Tibial artery (tissue), 4 donors: ENCODE measurements at places on chromosomes 5 and 9.

GRCh38 chr9:10612641-10613398, at the start of gene PTPRD:
Gene PTPRD (minus strand): TSS chr9:10613002.
- DNase-seq: no peak

DNA sequence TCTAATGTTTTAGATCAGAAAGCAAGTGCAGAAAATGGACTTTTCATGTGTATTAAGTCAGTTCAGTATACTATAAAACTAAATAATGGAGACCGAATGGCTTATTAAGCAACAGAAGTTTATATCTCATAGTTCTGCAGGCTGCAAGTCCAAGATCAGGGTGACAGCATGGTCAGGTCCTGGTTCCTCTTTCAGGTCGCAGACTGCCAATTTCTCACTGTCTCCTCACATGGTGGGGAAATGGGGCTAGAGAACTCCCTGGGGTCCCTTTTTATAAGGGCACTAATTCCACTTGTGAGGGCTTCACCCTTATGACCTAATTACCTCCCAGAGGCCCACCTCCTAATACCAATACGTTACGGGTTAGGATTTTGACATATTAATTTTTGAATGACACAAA, 48.7 kb downstream of the RICTOR start:
- no peak for DNase-seq

DNA sequence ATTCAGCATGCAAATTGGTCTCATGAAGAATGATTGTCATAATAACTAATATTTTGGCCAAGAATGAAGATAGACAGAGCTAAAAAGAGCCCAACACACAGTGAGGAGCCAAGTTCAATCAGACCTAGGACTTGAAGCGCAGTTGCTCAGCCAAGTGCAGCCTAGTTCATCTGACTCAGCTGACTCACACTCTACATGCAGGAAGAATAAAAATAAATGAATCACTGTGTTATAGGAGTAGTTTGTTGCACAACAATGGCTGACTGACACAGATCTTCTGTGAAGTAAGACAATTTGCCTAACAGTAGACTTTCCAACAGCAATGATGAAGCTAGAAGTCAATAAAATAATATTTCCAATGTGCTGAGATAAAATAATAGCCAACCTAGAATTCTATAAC, 261.5 kb downstream of the CEMIP2 start:
- DNase-seq: no peak

DNA sequence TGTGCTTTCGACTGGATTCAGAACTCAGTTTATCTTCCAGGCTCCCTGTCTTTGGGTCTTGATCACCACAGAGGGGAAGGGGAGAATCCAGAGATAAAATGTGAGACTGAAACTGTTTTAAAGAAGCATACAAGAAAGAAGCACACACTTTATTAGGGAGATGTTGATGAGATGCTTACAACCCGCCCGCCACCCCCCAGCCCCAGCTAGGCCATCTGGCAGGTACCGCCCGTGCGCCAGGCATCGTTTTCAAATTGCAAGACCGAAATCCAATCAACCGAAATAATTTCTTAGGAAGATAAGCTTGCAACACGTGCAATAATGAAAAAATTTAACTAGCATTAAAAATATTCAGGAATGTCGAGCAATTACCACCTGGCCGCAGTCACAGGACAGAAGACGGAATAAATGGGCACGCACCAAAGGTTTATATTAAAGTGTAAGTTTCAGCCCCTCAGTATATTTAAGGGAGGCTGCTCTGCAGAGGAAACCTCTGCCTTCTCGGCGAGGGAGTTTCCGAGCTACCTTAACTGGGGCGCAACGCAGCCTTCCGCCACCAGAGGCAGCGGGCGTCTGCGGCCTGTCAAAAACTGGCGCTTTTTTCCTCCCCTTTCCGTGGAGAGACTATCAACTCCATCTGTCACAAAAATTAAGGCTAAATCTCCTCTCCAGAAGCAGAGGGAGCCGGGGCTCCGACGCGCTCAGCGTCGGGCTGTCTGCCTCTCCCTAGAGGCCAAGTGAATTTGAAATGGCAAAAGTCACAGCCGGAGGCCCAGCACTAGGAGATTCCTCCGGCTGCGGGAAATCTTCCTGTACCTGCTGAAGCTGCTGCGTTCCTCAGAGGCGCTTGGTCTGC, 996 bp upstream of the GAS1 start:
- DNase-seq: peak; percentile 89

DNA sequence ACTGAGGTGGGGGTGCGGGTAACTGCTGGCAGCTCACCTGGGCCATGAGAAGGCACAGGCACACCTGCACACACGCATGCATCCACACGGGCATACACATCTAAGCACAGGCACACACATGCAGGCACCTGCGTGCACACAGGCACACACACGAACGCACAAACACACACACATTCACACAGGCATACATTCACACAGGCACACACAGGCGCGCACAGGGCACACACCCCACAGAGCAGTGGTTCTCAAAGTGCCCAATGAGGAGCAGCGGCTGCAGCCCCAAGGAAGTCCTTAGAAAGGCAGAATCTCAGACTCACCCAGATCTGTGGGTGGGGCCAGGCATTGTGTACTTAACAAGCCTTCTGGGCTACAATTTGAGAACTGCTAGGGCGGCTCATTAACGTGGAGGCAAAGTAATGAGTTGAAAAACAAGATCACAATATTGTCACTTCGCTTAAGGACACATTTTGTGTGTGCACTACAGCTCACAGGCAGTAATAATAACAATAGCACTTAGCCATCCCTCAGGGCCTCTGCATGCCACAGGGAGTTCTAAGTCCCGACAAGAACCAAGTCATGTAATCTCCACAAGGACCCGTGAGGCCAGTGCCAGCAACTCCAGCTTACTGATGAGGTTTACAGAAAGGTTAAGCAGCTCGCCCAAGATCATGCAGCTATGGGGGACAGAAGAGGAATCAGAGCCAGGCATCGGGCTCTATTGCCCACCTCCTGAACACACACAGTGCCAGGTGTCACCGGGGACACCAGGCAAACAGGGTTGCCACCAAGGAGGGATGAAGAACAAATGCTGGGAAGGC, 91.6 kb downstream of the ROR2 start:
- no peak for DNase-seq

- DNase-seq: no peak
Observed at GRCh38 chr5:96112123-96112670, 150.5 kb upstream of the ELL2 start.

DNA sequence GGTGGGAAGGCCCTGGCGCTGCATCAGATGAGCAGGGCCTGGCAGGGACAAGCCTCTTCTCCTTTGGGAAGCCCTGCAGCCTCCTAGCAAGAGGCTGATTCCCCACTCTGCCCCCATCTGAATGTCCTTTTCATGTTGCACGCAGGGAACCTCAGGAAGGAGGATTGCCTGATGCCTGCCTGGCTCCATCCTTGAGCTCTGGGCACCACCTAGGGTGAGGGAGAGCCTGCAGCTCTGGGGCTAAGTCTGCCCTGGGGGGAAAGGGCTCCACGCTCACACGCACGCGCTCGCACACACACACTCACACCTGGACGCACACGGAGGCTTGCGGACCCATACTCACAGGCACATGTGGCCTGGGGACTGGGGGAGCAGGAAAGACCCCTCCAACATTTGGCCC, 86.6 kb downstream of the LMX1B start:
- DNase-seq: no peak

DNA sequence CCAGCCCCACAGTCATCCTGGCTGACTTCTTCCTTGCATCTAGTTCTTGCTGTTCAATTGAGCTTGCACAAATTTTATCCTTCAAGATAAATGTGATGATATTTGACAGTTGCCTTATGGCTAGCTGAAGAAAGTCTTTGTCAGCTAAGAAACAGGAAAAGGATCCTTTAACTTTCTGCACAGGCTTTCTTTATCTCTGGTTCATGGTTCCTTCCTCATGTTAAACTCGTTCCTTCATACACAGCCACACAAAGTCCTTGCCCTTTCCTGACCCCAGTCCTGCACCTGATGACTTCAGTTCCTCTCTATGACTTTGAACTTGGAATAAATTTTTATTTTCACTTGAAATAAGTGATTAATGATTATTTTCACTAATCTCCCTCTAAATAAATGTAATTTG, 132.5 kb upstream of the PRSS3 start:
- no peak for DNase-seq

GRCh38 chr5:95374061-95374460, 17.1 kb upstream of the FAM81B start:
- no peak for DNase-seq

- no peak for DNase-seq
Observed at GRCh38 chr9:19989213-19989612, 200.4 kb upstream of the SLC24A2 start.

GRCh38 chr9:77834898-77835488, 186.9 kb upstream of the GNA14 start:
- no peak for DNase-seq

DNA sequence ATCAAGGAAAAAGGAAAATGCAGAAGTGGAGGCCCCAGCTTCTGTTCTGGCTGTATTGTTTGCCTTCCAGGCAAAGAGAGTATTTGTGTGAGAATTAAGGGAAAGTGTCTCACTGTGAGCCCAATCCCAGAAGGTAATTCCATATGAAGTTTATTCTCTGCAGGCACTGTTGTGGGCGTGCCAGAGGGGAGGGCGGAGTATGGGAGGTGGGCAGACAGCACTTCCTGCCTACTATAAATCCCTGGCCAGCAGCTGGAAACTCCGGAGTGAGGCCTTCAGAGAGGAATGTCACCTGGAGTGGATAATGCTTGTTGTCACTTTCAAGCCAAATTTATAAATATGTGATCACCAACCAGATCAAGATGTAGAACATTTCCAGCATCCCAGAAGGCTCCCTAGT, 209.5 kb downstream of the ARHGAP26 start:
- no peak for DNase-seq

DNA sequence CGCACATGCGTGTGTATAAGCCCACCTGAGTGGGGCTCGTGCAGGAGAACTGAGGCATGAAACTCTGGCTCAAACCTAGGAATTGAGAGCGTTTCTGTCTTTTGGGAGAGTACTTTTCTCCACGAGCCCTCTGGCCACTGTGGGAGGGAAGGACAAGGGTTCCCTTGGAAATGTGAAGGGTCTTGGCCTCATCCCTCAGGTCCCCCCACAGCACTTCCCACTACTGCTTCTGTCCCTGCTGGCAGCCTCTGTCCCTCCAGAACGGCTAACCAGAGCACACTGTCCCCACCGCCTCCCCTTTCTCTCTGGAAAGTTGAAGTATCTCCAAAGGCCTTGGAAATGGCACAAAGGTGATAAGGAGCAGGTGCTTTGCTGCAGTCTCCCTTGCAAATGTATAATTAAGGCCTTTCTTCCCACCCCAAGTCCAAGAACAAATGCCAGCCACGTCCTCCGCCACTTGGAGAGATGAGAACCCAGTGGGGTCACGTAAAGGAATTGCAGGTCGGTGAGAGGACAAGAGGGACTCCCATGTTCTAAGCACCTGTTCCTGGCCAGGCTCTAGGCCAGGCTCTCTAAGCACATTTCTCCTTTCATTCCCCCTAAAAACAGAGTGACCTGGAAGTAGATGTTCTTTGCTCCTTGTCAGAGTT, 107.9 kb upstream of the LMX1B start:
- peak; percentile 7 for DNase-seq

GRCh38 chr5:5751498-5751897, 329.0 kb downstream of the ICE1 start:
- DNase-seq: no peak

DNA sequence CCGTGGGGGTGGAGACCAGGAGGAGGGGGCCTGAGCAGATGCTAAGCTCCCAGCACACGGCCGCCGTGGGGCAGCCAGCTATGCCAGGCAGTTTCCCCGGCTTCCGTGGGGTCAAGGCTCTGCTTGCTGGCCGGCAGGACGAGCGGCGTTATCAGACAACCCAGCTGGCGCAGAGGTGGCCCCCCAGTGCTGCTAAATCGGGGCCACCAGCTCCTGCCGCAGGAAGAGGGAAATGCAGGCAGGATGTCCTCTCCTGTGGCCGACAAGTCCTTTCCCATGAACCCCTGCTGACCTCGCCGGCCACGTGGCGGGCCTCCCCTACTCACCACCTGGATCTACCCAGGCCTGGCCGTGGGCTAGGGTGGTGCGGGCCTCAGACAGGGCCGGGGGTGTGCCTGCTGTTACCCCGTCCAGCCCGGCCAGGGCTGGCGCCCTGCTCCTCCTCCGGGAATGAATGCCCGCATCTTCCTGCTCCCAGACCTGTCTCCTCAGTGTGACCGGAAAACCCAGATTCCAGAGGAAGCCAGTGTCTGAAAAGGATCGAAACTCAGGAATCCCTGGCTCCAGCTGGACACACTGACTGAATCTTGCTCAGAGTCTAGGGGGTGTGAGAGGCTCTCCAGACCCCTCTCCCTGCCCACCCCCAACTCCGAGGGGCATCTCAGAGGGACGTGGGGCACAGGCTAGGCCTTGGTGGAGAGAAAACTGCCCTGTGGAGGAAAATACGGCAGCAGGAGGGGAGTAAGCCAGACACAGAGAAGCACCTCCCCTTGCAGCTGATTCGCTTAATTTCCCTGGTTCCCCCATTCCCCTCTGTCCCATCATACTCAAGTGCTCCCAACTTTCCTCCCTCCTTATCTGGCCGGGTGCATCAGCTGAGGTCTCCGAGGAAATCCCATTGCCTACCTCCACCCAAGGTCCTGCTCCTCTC, 3.9 kb downstream of the FLT4 start:
- DNase-seq: peak; percentile 45

DNA sequence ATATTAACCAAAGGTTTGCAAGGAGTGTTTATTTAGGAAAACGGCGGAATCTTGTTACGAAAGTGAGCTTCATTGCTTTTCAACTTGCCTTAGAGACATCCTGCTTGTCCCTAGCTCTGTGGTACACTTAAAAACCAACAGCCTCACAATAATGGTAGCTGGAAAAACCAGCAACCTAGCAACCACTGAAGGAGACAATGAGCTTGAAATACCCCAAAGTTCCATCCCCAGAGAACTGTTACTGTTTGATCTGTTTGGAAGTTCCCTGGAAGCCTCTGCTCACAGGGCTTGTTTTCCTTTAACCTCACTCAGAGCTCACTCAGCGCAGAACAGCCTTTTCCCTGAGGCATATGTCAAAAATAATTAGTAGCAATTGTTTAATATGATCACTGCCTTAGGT, 43.2 kb downstream of the SH3TC2 start:
- DNase-seq: no peak

- DNase-seq: no peak
Observed at GRCh38 chr5:74870299-74871067, 4.3 kb upstream of the FAM169A start.

GRCh38 chr9:134434894-134435506, 108.7 kb downstream of the RXRA start:
- peak; percentile 97 for DNase-seq

- no peak for DNase-seq
Observed at GRCh38 chr5:56861893-56862485, 46.6 kb downstream of the MAP3K1 start.

- peak; percentile 51 for DNase-seq
Observed at GRCh38 chr5:43769571-43770355, 166.8 kb downstream of the NNT start.

GRCh38 chr9:134627417-134628353, 13.9 kb upstream of the COL5A1 start:
- no peak for DNase-seq

GRCh38 chr9:5587024-5587423, 41.9 kb upstream of the RIC1 start:
- DNase-seq: no peak
